ENCODE measurements at places on chromosomes 1 and 21. TPM values are rescaled to one million over a fixed set of nuclear protein-coding genes. Genes with fewer than 3 reads are reported as not detected.

DNA sequence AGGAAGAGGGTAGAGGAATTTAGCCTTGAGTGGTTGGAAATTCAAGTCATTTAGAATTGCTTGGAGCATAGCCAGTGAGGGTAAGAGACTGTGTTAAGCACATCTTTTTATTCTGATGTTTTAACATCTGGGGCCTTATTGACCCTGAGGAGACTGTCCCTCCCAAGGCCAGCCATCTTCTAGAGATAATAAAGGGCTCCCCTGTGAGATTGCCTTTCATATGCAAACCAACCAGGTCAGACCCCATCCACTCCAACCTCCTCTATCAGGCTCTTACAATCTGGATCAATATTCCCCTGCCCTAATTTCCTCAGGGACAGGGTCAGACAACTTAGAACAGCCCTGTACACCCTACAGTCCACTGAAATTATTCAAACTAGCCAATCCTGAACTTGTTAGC is 93.8 kb downstream of the ATP1B1 start:
- DNase-seq = no peak

- no peak for DNase-seq
These were observed 423 bp downstream of the SLAMF8 start for GRCh38 chr1:159827102-159827490.

DNA sequence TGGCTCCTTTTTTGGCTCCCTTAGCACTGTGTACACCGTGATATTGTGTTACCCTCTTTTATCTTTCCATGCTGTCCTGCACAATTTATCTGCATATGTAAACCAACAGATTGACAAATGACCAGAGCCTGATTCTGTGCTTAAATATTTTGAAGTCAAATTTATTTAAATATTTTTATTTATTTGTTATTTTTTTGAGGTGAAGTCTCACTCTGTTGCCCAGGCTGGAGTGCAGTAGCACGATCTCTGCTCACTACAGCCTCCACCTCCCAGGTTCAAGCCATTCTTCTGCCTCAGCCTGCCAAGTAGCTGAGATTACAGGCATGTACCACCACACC is 12.8 kb downstream of the PMF1 start:
- DNase-seq = no peak

- DNase-seq = no peak
These were observed 284.9 kb upstream of the RUNX1 start for GRCh38 chr21:35333831-35334618.

DNA sequence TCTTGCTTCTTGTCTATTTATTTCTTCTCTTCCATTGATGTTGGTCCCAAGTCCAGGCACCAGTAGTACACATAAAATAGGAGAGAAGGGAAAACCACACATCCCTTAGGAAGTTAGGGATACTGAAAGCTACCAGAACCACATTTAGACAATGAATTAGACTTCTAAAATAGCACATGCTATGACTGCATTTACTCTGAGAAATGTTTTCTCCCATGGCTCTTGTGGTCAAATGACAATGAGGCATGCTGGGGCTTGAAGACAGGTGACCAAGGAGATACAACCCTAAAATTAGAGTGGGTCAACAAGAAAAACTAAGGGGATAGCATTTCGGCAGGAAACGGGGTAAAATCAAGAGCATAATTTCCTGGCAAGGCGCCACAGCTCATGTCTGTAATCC is 17.1 kb downstream of the MTOR start:
- no peak for DNase-seq

GRCh38 chr1:190832511-190832910 is 354.8 kb upstream of the BRINP3 start:
- no peak for DNase-seq

GRCh38 chr1:29758781-29759499 is 522.6 kb downstream of the PTPRU start:
- no peak for DNase-seq

- DNase-seq = no peak
These were observed 9.9 kb downstream of the NPHP4 start for GRCh38 chr1:5982276-5982675.

DNA sequence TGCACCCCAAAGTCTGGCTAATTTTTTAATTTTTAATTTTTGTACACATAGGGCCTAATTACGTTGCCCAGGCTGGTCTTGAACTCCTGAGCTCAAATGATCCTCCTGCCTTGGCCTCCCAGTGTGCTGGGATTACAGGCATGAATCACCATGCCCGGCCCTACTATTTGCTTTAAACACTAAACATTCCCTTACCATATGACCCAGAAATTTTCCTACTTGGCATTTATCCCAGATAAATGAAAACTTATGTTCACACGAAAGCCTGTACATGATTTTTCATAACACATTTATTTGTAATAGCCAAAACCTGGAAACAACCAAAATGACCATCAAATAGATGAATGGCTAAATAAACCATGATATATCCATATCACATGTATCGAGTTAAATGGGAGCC is 35.8 kb downstream of the NDUFS5 start:
- no peak for DNase-seq

GRCh38 chr1:101000131-101000873 is 25.3 kb downstream of the DPH5 start:
- DNase-seq = no peak

GRCh38 chr21:42200906-42201614 is 17.9 kb upstream of the ABCG1 start:
- DNase-seq = peak; percentile 53

GRCh38 chr1:3211582-3212375 is 142.8 kb downstream of the PRDM16 start:
- DNase-seq = no peak

DNA sequence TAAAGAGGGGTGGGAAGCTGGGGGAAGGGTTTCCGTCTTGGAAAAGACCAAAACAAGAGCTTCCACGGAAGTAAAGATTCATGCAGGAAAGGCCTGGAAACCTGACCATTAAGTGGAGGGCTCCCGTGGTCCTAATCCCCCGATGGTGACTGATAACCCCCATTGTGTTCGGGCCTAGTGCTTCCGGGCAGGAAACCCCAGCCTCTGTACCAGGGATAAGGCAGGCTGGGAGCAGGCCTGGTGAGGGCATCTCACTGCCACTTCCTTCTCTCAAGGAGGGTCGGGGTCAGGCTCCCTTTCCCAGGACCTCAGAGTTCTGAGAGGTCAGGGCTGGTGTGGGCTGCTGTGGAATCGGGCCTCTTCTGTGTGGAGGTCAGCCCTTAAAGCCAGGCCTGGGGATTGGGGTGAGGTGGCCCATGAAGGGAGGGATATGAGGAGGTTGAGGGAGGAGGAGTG is 136.9 kb downstream of the CDC7 start:
- DNase-seq = no peak

DNA sequence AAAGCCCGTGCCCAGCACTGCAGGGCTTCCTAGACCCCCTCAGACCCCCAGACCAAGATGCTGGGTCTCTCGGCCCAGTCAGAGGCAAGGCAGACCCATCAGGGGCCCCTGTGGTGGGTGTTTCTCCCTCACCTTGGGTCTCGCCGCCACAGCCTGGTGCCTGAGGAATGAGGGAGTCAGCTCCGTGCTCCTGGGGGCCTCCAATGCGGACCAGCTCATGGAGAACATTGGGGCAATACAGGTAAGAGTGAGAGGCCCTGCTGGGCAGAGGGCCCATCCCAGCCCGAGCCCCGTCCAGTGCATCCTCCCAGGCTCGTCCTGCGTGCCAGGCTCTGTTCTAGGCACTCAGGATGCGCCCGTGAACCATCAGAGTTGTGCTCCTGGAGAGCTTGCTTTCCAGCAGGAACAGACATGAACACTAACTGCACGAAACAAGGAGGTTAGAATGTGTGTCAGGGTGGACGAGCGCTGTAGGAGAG is 51.5 kb downstream of the KCNAB2 start:
- DNase-seq = no peak

DNA sequence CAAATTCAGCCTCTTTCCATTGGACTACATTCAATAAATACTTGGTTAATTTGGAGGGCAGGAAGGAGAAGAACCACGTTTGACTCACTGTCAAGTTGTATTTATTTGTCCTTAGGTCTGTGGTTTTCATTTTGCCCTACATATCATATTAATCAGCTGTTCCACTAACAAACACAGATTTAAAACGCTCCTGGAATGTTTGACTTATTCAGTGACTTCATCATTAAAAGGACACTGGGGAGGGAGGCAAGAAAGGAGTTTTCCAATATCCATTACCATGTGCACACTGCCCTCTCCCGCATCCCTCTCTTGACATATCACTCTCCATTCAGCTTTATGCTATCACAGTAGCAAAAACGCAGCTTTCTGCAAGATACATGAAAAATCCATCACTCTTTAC is 98.2 kb upstream of the C1orf87 start:
- DNase-seq = no peak

DNA sequence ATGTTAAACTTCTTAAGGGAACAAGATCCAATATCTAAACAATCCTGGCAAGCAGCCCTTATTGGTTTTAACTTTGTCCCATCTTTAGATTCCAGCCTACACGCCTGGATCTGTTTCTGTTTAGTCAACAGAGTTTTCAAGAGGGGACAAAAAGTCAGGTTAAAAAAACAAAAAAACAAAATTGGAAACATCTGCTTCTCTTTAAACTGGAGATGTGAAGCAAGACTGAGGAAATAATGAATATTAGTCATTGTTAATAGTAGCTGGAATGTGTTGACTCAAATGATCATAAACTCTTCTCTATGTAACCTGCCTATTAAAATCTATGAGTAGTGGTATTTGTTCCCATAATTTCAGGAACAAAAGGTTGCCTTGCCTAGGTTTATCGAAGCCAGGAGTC is 55.0 kb downstream of the NID1 start:
- no peak for DNase-seq

DNA sequence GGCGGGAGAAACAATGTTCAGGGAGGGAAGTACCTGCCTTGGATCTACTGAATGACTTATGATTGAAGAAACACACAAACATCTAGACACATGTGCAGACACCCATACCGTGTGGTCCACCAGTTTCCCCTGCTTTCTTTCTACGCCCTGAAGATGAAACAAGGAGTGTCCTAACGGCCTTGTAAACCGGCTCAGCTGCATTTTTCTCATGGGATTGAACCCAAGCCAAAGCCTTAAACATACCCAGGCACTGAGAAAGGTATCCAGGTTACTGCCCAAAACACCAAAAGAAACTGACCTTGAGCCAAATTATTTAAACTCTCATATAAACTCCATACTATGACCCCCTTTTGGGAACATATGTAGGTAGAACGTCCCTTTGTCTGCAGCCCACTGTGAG is 630.0 kb upstream of the RGS18 start:
- no peak for DNase-seq

GRCh38 chr1:114831276-114831994 is 23.2 kb upstream of the SYCP1 start:
- DNase-seq = no peak

DNA sequence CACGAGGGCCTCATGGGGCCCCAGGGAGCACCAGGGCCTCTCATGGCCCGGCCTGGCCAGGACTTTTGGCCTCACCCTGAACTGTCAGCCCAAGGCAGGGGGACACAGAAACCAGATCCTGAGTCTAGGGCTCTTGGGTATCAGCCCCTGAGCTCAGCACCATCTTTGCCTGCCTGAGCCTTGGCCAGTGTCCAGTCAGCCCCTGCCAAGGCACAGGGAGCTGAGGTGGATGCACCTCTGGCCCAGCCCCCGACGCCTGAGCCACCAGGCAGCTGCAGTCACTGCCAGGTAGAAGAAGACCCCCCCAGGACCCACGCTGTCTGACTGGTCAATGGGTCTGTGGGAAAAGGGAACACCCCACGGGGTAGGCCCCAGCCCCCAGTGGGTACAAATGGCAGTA is 25.3 kb downstream of the CDCA8 start:
- DNase-seq = no peak

DNA sequence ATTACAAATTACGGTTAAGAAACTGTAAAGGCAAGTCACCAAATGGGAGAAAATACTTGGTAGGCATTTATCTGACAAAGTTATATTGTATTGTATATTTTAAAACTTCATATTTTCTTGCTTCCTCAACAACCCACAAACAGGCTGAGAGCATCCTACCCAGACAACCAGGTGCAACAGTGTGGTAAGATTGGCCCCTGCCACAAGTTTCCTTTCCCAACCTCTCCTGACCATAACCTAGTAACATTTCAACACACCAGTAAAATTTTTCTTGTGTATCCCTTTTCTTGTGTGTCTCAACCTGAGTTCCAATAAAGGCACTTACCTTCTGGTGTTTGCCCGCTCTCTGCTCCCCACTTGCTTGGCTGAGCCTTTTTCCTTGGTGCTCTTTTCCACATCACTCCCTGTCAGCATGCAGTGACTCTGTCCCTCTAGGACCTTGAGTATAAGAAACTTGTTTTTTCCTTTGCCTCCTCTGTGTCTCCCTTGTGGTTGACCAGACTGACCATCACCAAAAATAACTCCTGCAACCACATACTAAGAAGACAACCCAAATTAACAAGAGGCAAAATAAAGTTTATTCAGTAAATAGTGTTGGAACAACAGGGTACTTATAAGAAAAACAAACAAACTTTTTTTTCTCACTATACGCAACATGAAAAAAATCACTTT is 40.9 kb downstream of the FCRL3 start:
- no peak for DNase-seq

DNA sequence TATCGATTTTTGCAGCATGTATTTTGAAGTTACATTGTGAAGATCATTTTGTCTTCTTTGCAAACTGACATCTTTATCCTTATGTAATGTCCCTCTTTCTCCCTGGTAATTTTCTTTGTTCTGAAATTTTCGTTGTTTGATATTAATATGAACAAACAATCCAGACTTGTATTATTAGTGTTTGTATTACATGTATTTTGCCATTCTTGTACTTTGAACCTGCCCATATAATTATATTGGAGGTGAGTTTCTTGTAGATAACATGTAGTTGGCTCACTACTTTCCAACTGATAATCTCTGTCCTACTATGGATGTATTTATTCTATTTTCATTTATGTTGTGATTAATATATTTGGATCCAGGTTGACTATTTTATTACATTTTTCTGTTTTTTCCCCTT is 27.1 kb downstream of the OBSCN start:
- DNase-seq = peak; percentile 60

DNA sequence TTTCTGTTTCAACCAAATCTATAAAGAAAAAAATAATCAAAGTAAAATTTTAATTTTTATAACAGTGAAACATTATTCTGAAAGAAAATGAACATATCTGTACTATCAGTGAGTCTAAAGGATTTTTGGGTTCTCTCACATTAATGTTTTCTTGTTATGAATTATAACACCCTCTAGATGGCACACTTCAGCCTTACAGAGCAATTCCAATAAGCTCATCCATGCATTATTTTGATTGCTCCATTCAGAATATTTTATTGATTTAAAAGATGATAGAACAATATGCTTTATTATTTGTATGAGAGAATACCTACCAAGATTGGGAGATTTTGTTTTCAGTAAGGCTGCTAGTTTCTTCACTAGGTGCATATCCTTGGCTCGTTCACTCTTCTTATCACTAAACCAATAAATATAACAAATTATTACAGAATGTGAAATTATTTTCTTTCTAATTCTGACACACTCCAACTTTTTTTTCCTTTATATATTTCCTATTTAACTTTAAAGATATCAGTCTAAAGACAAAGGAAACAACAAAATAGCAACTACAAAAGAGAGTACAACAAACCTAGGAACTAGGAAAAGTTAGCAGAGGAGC is 82.4 kb downstream of the RAB3GAP2 start:
- peak; percentile 23 for DNase-seq

The PTPRU gene
- 4.3 TPM for polyA plus RNA-seq

The IVL gene
- polyA plus RNA-seq = 0.45 TPM

The RSPH1 gene
- polyA plus RNA-seq = 11.2 TPM

The IFI44L gene
- polyA plus RNA-seq = 1.9 TPM

The AP4B1 gene
- 33.8 TPM for polyA plus RNA-seq

The OVAAL gene
- polyA plus RNA-seq = not detected

The BLZF1 gene
- 9.2 TPM for polyA plus RNA-seq

The NIBAN1 gene
- 1.1 TPM for polyA plus RNA-seq

The CELA2B gene
- not detected for polyA plus RNA-seq

The IGSF21 gene
- 0.38 TPM for polyA plus RNA-seq

The OR2T2 gene
- polyA plus RNA-seq = not detected

The LYSMD1 gene
- 9.9 TPM for polyA plus RNA-seq

The KRTAP7-1 gene
- not detected for polyA plus RNA-seq

The EVA1B gene
- polyA plus RNA-seq = 18.9 TPM

The GUCA2B gene
- polyA plus RNA-seq = 615 TPM

Measured in small intestine (tissue), 16 donors.